ENCODE measurements at places on chromosomes 12 and 14.

DNA sequence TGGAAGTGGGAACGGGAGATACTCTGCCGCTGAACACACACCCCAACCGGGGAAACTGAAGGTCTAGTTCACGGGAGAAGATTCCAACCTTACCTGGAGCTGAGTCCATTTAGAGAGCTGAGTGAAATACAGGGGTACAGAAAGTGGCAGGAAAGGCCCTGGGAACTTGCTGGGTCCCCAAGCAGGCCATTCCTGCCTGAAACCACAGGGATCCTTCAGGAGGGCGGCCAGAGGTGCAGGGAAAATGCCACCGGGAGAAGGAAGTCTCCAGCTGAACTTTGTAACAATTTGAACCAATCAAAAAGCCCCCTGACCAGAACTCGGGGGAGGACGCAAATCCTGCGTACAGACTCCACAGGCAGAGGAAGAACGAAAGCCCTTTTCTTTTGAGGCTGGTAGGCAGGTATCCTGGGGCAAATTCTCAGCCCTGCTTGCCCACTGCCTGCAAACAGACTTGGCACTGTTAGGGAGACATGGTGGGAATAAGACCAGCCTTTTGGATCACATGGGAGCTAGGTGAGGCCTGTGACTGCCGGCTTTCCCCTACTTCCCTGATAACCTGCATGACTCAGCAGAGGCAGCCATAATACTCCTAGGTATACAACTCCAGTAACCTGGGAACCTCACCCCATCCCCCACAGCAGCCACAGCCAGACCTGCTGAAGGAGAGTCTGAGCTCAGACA is 170.9 kb downstream of the SEC23A start:
- no peak for DNase-seq

DNA sequence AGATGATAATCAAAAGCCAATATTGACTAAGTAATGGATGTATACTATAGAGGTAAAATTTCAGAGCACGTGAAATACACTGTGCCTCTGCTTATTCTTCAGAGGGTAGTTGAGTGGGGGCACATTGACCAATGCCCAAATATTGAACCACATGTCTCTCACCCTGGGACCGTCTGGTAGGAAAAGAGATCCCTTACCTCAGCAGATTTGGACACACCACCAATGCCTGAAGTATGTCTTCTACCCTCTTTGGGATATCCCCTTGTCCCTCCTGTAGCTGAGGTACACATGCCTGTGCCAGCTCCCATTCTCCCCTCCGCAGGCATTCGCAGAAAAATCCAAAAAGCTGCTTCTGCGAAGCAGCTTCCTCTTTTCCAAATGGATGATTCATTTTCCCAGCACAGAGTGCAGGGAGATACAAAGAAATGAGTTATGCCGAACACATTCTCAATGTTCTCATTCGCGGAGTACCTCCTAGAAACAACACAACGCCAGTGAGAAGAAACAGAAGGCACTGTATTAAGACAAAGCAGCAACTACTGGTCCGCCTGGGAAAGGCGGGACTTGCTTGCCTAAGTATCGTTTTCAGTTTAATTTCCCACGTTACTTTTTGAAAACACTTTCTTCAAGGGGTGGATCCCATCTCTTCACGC is 691 bp downstream of the ZFYVE26 start:
- DNase-seq: peak; percentile 55

DNA sequence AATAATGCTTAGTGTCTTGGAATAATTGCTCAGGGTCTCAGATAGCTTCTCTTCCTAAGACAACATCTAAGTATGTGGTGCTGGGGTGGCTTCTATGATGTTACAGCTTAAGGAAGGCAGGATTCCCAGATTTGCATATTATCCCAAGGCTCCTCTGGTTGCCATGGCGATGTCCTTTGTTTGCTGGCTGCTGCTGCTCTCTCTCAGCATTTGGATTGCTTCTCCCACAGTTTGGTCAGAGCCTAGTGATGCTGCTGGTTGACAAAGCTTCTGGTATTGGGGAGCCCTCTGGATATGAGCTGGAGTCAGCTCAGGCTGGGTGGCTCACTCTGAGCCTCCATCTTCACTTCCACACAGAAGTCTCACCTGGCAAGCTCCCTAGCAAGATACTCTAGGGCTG is 56.4 kb upstream of the FBXO33 start:
- peak; percentile 6 for DNase-seq

GRCh38 chr12:64567570-64567969 is 42.7 kb upstream of the RASSF3 start:
- no peak for DNase-seq

DNA sequence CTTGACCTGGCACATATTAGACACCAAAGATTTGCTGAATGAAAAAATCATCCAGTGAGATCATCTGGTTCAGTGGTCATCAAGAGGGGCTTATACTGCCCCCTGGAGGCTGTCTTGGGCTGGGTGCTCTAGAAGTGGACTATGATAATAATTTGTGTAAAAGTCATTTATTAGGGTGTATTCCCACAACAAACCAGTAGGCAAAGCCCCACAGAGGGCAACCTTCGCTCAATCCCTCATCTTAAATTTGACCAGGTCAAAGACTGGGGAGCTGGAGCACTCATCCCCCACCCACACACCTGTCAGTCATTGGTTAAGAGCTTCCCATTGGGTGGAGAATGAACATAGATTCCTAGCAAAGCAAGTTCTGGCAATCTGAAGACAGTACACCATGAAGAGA is 20.0 kb upstream of the FICD start:
- peak; percentile 33 for DNase-seq

Measured in EH (cell line).